ENCODE measurements at places on chromosomes 6 and 20.

GRCh38 chr6:122399348-122400120 is at the start of gene HSF2:
Gene HSF2 (plus strand): TSS chr6:122399652. CDS start chr6:122399738, 86 bp downstream.
- DNase-seq: peak; percentile 92

- no peak for DNase-seq
Measured at GRCh38 chr6:108350528-108350927, 55.7 kb downstream of the AFG1L start.

- no peak for DNase-seq
Measured at GRCh38 chr20:58883241-58883691, 30.8 kb downstream of the GNAS start.

- DNase-seq: no peak
Measured at GRCh38 chr6:135109761-135110160, 55.1 kb upstream of the HBS1L start.

- DNase-seq: no peak
Measured at GRCh38 chr6:115706324-115706723, 354.4 kb downstream of the FRK start.

DNA sequence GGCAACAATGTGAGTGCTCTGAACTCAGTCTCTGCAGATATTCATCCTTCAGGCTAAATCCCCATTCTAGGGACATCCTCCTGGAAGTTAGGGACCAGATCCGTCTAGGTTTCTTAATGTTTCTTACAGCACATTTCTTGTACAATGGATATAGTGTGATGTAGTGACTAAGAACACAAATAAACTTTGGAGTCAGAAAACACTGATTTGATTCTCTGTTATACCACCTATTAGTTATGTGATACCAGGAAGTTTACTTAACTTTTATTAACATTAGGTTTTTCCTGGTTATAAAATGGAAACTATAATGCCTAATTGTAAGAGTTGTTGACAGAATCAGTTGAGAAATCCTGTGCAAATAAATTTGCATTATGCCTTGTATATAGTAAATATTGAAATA is 57.6 kb upstream of the KCNQ5 start:
- no peak for DNase-seq

DNA sequence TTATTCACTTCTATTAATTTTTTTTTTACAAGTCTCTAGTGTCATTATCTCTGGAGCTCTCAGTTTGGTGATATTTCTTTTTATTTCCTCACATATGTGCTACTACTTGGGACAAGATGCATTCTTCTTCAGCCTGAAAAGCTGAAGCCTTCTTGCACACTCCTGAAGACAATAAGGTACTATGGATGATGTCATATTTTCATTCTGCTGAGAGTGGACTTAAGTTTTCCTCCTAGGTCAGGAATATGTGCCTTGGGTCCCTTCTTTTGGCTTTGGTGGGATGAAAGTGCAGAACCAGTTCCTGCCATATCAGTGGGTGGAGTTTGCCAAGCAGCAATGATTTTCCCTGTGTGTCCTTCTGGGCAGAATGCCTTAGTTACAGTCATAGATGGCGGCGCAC is 188.7 kb upstream of the EYA4 start:
- DNase-seq: no peak
